HCEC 1CT (cell line): ENCODE measurements at places on chromosomes 12 and 14.

- DNase-seq = no peak
Observed at GRCh38 chr14:94382716-94383596, 5.4 kb downstream of the SERPINA1 start.

DNA sequence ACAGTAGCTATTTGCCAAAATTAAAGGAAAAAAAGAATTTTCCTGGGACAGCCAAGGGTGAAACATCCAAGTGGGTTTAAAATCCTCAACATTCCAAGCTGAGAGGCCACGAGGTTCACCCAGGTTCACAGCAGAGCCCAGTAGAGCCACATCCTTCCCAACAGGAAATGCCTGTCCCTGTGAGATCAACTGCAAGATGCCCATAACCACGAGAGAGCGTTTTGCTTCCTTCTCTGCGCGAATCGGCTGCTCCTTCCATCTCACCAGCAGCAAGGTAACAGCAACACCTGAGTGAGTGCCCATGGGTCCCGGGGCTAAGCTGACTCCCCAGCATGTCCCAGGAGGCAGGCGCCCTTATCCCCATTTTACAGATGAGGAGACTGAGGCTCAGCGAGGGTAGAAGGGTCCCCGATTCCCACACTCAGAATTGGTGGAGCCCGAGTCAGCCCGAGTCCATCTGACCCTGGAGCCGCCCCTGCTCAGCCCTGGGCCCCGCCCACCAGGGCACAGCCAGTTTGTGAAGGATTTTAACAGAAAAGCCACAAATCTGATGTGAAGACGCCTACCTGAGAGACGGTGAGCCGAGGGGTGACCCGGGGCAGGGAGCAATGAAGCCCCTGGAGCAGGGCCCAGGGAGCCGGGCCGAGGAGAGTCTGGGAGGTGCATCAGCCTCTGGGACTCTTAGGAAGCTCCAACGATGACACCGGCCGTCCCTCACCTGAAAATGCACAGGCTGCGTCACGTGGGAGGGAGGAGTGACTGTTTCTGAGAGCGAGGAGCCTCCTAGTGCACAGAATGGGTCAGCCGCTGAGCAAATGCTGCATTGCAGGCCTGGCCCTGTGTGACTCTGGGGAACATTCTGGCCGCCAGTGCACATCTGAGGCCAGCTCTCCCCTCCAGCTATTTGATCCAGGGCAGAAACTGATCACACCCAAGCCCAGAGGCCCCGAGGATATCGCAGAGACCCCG lies 236.9 kb upstream of the SFSWAP start:
- no peak for DNase-seq

GRCh38 chr12:26473291-26473690 lies 277.9 kb downstream of the SSPN start:
- peak; percentile 6 for DNase-seq

GRCh38 chr12:21183721-21184275 lies 52.8 kb downstream of the SLCO1B1 start:
- DNase-seq = no peak

DNA sequence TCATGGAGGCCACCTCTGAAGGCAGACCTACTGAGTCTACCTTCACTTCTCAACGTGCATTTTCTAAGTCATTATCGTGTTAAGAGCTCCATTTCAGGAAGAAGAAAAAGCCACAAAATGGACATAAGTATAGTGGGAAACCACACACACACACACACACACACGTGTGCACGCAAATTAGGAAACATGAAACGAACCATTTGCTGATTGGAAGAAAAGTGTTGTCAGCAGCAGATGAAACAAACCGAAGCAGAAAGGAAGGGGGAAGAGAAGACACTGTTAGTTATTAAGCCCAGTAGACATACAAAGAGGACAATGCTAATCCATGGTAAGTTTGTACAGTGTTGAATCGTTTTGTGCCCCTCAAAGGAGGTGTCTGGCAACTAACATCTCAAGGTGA lies 9.9 kb upstream of the VPS33A start:
- no peak for DNase-seq

- DNase-seq = no peak
Observed at GRCh38 chr12:54311051-54311450, 10.2 kb upstream of the NFE2 start.

DNA sequence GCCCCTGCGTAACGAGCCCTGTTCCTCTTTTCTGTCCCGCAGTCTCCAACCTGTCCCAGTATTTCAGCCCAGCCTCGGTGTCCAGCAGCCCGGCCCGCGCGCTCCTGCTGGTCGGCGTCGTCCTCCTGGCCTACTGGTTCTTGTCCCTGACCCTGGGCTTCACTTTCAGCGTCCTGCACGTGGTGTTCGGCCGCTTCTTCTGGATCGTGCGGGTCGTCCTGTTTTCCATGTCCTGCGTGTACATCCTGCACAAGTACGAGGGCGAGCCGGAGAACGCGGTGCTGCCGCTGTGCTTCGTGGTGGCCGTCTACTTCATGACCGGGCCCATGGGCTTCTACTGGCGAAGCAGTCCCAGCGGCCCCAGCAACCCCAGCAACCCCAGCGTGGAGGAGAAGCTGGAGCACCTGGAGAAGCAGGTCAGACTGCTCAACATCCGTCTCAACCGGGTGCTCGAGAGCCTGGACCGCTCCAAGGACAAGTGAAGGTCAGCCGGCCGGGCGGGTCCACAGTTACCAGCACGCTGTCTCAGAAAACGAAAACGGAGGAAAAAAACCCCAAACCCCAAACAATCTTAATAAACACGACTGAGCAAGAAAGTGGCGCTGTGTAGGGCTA lies 31.6 kb downstream of the BRI3BP start:
- DNase-seq = no peak

DNA sequence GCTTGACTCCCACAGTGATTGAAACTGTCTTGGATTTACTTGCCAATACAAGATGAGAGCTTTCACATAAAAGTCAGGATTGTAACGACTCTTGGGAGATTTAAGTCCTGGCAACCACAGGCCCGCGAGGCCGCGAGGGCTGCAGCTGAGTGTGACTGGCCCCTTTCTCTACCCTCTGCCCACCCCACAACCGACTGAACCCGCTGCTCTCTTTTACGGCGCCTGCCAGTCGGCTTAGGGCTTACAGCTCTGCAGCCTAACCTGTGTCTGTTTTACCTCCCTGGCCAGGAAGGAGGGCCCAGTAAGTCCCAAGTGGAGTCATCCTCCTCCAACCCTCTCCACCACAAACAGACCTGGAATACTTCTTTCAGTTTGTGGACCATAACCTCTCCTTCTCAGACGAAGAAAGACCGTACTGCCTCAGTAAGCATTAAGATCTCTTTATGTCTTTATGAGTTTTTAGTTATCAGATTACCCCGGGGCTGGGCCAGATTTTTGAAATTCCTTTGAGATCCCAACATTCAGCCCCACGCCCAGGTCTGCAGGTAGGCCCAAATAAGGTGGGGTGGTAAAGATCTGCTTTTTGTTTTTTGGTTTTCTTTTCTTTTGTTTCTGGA lies 12.6 kb upstream of the TIGAR start:
- no peak for DNase-seq

DNA sequence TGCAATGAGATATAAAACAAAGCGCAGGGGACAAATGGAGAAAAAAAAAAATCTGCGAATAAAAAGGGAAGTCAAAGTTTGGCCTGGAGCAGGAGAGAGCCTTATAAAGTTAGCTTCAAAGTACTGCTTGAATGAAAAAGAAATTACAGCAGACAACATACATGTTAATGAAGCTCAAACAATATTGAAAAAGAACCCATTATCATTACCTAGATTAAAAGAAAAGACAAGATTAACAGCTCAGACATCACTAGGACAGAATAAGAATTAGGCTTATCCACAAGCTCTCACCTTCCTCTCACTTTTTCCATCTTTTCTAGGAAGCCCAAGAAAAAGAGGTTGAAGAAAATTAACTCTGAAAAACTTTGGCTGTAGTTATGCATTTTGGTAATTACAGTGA lies 503.5 kb downstream of the ETNK1 start:
- DNase-seq = no peak

GRCh38 chr12:49703647-49704137 lies 3.5 kb downstream of the FMNL3 start:
- DNase-seq = peak; percentile 73

DNA sequence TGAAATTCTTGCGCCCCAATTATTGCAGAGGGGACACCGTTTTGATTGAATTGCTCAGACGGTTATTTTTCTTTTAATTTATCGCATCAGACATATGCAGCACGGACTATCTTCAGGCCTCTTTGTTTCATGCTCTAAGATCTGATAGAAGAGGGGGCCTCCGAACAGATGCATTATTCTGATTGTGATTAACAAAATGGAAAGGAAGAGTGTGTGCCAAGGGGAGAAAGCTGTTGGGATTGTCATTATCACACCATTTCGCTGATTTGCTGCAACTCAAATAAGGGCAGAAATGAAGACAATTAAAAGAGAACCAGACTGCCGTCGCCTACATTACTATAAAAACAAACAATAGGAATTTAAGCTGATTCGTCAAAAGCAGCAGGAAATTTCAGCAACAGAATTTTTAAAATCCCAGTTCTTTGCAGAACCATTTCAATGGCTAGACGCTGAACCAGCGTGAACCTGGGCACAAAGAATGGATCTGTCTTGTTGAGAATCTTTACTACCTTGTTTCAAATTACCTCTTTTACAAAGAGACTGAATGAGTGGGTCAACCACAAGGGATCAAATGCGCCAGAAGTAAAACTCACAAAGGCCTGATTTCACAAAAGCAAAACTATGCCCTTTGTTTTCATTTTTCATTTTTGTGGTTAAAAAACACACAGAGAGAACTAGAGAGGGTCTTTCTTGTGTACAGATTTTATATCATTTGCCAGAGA lies 30.6 kb downstream of the TMEM132D start:
- DNase-seq = no peak

DNA sequence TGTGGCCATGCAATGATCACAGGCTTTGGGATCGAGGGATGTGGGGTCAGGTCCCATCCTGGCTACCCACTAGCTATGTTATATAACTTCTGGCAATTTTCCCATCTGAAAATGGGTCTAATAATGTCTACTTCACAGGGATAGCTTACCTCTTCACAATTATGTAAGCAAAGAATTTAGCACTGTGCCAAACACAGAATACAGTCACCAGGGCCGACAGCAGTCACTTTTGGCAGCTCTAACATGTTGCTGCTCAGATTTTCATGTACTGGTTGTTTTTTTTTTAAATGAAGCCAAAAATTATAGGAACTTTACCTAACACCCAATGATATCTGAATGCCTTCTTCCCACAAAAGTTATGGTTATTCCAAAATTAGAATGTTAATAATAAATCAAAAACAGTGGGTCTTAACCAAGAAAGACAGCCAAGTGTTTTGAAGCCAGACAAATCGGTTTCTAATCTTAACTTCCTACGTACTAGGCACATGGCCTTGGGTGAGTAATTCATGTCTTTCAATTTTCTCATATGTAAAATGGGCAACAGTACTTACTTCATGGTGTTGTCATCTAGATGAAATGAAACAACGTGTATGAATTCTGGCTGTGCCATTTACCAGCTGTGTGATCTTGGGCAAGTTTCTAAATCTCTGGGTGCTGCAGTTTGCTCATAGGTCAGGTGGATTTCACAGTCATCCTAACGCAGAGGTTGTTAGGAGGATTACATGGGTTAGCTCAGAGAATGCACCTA lies 13.0 kb upstream of the PCED1B start:
- DNase-seq = peak; percentile 19

DNA sequence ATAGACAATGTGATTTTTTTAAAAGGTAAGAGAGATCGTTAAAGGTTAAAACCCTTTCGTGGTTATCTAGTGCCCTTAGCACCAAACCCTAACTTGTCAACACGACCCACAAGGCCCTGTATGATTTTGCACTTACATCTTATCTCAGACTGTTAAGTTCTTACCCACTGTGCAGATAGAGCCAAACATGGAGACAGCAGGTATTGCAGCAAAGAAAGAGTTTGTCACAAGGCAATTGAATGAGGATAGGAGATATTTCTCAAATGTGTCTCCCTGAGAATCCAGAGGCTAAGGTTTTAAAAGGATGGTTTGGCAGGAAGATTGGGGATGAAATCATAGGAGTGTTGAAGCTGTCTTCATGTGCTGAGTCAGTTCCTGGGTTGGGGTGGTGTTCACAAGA lies 313.4 kb downstream of the AEBP2 start:
- no peak for DNase-seq

DNA sequence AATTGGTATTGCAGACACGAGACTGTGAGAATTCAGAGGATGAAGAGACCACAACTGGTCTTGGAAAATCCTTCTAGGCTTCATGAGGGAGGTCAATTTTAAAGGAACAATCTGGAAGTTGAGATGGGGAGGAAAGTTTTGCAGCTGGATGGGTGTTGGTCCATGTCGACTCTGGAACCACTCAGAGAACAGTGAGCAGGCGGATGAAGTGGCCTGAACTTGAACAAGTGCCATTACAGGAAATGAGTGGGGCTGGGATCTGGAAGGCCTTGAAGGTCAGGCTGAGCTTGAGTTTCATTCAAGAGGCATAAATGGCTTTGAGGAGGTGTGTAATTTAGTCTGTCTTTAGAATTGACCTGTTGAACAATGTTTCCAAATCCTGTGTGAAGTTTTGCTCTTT lies 140.9 kb downstream of the GALC start:
- no peak for DNase-seq

- no peak for DNase-seq
Observed at GRCh38 chr14:67887478-67887877, 67.9 kb downstream of the RAD51B start.

GRCh38 chr12:852864-853263 lies 96.6 kb downstream of the RAD52 start:
- no peak for DNase-seq
